Pons (tissue), 1 donor: ENCODE measurements at places on chromosomes 1 and 21.
A peak's percentile ranks its signal among the peaks of the same experiment; 100 is the strongest.

- DNase-seq, result no peak
Observed at GRCh38 chr1:163055005-163055404, 14.2 kb upstream of the RGS4 start.

- peak; percentile 59 for DNase-seq
Observed at GRCh38 chr1:212287261-212287895, 2.2 kb downstream of the PPP2R5A start.

- no peak for DNase-seq
Observed at GRCh38 chr1:1223891-1224290, 7.9 kb downstream of the SDF4 start.

GRCh38 chr1:230274254-230274653, 151.9 kb downstream of the PGBD5 start:
- peak; percentile 14 for DNase-seq
